ENCODE measurements at places on chromosomes 7 and 10.

DNA sequence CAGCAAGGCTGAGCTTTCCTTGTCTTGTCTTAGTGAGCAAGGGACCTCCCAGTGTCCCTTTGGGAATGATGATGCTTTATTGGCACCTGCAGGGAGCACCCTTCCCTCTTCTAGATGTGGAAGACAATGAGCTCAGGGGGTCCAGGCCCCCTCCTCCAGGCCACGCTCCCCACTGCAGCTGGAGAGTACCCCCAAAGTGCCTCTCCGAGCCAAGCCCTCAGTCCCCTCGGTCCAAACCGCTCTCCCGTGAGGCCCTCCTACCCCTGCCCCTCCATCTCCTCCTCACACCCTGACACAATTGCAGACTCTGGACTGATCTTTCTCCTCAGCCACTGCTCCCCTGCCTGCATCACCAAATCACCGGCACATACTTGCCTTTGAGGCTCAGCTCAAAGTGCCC, 16.7 kb downstream of the RBP3 start:
- DNase-seq, result no peak

- no peak for DNase-seq
Measured at GRCh38 chr10:76858721-76859120, 778.9 kb downstream of the KCNMA1 start.

- no peak for DNase-seq
Measured at GRCh38 chr10:69576334-69577011, 3.3 kb upstream of the NEUROG3 start.

DNA sequence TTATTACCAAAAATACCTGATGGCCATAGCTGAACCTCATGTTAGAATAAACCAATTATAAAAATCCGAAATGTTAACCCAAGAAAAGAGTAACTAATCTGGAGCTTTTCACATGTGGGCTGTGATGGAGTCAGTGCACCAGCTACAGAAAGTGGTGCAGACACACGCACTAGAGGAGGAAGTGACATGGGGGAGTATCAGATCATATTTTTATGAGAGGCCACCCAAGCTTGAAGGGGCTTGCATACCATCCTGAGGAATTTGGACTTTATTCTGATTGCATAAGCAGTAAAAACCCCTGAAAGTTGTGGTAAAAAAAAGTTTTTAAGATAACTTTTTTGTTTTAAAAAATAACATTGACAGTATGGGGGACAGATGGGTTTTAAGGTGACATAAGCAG, 1148.5 kb upstream of the CELF2 start:
- no peak for DNase-seq

GRCh38 chr7:53500076-53500475, 464.6 kb downstream of the POM121L12 start:
- DNase-seq, result no peak

DNA sequence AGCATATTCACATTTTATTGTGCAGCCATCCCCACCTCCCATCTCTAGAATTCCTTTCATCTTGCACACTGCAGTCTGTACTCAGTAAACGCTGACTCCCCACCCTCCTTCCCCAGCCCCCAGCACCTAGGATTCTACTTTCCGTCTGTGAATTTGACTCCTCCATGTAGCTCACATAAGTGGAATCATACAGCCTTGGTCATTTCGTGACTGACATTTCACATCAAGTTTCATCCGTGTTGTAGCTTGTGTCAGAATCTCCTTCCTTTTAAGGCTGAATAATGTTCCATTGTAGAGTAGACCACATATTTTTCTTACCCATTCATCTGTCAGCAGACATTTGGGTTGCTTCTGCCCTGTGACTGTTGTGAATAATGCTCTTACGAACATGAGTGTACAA, 26.2 kb upstream of the TCERG1L start:
- DNase-seq, result no peak

- DNase-seq, result peak; percentile 19
Measured at GRCh38 chr7:140230861-140231770, 54.3 kb upstream of the KDM7A start.

DNA sequence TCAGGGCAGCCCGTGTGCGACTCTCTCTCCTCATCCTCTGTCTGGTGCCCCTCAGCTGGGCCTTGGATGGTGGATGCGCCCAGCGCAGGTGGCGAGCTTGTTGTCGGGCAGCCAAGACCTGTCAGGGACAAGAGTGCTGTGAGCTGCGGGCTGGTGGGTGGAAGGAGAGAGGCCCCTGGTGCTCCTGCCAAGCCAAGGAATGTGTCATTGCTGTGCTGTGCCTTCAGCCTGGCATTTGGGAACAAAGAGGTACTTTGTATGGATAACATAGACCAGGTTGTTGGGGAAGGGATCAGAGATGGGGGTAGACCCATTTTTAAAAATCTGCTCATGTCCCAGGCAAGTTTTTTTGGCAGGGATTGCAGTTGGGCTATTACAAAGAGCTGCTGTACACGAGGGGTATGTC, 120.9 kb downstream of the PKD1L1 start:
- no peak for DNase-seq

GRCh38 chr10:78197628-78198272, 164.1 kb downstream of the RPS24 start:
- no peak for DNase-seq

DNA sequence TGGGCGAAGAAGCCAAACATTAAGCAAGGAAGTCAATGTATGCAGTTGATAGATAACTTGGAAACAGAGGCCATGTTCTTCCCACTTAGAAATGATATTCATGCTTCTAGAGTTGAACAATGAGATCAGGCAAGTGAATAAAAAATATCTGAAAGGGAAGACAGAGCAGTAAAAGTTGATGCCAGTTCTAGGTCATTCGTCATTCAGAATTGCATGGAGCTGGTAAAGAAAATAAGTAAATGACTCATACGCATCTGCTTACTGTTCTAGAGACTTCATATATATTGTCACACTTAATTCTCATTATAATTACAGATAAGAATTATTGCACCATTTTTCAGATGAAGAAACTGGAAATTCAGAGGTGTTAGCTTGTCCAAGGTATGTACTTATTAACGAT, 158.9 kb upstream of the FERD3L start:
- DNase-seq, result no peak

GRCh38 chr7:25478925-25479324, 250.6 kb upstream of the NPVF start:
- DNase-seq, result no peak

DNA sequence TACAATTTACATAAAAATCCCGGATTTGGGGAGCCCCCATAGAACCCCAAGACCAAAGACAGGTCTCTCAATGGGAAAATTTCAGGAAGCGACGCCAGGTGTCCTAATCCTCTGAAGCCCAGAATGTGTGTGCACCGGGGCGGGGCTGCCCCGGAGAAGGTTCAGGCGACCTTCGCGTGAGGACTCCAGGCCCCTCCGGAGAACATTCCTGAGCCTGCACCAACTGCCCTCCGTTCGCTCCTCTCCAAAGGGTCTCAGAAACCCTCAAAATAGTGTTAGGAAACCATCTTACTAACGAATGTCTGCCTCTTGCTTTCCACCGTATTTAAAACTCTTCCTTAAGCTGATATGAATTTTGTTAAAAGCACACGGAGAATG, 78.5 kb upstream of the INSIG1 start:
- DNase-seq, result no peak

DNA sequence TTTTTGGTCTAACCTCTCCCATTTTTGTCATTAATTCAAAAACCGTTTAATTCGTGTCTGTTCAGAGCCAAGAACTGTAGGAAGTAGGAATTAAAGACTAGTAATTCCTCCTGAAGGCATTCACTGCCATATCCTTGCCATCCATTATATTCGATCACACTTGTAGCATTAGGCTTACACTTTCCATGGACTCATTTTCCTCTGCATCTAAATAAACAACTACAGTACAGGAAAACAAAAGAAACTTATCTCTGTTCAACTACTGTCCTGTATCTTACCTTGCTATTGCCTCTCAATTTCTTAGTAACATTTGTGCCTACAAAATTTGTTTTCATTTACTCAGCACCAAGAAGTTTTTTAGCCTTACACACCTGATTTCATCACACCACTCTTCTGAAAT, 111.6 kb upstream of the SEMA3C start:
- DNase-seq, result no peak

- no peak for DNase-seq
Measured at GRCh38 chr10:24824124-24824523, 100.4 kb upstream of the ARHGAP21 start.

DNA sequence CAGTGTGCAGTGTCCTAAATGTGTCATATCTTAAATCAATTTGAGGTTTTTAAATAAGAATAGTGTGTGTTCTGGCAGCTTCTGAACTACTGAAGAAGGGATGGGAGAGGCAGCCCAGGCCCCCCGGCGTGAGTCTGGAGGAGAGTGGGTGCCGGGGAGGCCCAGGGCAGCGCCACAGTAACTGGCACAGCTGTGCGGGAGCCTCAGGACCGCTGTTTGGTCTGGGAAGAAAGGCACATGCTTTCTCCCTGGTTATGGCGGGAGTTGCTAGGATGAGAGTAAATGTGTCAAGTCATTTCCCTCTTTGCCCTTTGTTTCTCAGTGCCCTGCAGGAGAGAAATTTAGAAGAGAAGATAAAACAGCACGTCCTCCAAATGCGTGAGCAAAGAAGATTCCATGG, 31.9 kb upstream of the PWWP2B start:
- no peak for DNase-seq

DNA sequence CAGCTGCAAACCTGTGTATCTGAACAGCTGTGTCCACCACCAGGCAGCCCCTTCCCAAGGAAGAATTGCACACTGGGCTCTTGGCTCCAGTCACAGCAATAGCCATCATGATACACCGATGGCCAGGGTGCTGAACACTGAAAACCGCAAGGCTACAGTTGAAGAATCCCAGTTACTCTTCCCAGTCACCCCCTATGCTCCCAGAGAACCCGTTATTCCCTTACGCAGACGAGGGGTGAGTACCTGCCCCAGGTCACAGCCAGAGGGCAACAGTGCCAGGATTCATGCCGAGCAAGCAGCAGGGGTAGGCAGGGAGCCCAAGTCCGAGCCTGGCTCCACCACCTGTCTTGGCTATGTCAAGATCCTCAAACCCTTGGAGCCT, 57.8 kb downstream of the RASGEF1A start:
- DNase-seq, result no peak

DNA sequence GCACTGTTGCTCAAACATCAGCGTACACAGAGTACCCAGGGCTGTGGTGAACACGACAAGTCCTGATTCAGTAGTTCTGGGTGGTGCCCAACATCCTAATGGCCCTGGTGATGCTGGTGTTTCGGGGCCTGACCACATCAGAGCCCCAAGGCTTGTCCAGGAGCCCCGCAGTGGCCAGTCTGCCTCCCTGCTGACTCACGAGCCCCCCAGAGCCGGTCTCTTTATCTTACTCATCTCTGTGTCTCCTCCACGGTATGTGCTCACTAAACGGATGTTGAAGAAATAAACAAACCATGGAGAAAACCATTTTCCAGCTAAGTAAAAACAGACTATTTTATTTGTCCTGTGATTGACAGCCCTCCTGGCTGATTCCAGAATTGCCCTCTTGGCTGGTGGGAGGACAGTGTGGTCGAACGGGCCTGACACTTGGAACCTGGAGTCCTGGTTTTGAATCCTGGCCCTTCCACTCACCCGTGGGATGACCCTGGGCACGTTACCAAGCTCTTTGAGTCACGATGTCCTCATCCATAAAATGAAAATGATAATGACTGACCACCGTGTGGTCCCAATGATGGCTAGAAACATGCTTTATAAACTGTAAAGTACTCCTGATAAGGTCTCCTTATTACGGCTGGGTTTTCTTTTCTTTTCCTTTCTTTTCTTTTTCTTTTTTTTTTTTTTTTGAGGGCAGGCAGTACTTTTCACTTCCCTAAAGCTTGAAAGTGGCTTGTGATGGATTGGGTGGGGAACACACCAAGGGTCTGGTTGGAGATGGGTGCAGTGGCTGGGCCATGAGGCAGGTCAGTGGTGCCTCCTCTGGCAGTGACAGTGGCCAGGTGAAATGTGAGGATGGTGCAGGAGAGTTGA, 5.7 kb downstream of the HIP1 start:
- DNase-seq, result no peak

GRCh38 chr7:47720907-47721244, 139.0 kb upstream of the TNS3 start:
- DNase-seq, result no peak

GRCh38 chr7:2165610-2166594, 66.8 kb downstream of the MAD1L1 start:
- no peak for DNase-seq

DNA sequence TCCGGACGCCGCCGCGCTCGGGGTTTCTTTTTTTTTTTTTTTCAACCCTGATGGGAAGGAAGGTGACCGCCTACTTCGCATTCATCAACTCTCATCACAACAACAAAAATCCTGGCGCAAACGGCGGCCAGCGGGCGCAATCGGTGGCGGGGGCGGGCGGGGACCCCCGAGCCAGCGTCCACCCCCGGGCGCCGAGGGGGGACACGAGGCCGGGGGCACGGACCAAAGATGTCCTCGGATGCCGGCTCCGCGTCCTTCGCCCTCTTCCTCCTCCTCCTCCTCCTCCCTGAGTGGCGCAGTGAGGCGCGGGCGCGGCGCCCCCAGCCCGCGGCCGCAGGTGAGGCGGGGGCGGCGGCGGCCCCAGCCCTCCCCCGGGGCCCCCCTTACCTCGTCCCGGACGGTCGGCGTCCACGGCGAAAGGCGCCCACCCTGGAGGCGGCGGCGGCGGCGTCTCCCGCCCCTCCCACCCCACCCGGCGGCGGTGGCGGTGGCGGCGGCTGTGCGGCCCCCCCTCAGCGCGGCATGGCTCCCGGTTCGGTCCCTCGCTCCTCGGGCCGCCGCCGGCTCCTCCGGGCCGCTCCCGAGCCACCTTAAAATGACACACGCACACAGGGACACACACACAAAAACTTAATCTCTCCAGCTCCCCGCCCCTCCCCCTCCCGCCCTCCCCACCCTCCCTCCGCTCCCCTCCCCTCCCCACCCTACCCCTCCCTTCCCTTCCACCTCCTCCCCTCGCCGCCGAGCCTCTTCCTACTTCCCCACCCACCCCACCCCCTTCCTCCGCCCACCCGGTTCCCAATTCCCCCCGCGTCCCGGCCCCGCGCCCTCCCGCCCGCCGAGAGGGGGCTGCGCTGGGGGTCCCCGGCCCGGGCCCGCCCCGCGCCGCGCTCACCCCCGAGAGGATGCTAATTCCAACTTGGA, at the start of gene CTBP2:
CTBP2 (minus strand) TSS at position 632 of the 924 bp plus-strand sequence.
- peak; percentile 55 for DNase-seq
